ENCODE measurements at places on chromosomes 11 and 22.

DNA sequence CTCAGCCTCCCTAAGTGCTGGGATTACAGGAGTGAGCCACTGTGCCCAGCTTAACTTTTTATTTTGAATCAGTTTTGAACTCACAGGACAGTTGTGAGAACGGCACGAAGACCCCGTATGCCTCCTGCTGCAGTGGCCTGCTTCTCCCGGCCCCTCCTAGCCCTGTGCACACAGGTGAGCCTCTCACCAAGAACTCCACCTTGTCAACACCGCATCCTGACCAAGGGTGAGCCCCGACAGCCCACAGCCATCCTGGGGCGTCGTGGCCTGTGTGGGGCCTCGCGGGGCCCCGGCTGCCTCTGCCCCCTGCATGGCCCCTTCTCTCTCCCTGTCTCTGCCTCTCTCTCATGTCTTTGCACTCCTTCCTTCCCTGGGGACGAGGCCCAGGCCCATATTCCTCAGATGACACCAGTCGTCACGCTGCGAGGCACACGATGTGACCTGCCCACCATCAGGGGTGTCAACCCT is 38.8 kb downstream of the GNB1L start:
- no peak for DNase-seq

DNA sequence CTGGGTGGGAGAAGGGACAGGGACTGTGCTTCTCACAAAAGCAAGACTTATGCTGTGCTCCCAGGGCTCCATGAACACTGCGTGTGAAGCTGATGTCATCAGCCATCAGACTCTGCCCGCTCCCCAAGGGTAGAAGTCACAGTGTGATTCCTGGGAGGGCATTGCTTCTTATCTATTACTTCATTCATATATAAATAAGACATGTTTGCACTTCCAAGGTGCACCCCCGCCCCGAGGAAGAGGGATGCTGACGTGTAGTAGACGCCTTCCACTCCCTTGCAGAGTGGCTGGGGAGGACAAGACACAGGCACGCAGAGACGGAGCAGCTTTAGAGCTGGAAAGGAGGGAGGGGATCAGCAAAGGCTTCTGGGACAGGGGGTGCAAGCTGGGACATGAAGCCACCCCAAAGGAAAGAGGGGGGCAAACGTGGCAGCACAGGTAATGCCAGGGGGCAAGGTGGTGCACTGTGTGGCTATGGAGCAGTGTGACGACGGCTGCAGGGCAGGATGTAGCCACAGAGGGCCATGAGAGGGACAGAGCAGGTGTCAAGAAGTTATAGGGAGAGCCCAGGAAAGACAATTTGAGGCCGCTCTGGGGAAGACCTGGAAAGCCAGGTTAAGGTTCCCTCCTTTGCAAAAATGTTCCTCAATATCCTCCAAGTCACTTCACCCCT is 558.5 kb downstream of the MN1 start:
- DNase-seq: no peak

DNA sequence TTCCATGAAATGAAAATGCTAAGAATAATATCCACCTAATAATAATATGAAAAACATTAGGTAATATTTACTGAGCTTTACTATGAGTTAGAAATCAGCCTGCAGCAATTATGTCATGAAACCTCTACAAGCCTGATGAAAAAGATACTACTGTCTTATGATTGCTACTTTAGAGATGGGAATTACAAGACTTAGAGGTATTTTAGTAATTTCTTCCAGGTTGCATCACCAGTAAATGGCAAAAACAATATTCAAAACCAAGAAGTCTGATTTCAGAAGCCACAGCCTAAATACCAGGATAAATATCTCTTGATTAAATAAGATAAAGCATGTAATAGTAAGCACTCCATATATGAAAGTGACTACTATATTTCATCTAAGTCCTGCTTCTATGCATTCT is 13.8 kb downstream of the OR5B21 start:
- no peak for DNase-seq

GRCh38 chr11:33867996-33868646 is 23.8 kb downstream of the LMO2 start:
- DNase-seq: no peak

- DNase-seq: no peak
Observed at GRCh38 chr22:23234409-23235161, 54.3 kb downstream of the BCR start.

DNA sequence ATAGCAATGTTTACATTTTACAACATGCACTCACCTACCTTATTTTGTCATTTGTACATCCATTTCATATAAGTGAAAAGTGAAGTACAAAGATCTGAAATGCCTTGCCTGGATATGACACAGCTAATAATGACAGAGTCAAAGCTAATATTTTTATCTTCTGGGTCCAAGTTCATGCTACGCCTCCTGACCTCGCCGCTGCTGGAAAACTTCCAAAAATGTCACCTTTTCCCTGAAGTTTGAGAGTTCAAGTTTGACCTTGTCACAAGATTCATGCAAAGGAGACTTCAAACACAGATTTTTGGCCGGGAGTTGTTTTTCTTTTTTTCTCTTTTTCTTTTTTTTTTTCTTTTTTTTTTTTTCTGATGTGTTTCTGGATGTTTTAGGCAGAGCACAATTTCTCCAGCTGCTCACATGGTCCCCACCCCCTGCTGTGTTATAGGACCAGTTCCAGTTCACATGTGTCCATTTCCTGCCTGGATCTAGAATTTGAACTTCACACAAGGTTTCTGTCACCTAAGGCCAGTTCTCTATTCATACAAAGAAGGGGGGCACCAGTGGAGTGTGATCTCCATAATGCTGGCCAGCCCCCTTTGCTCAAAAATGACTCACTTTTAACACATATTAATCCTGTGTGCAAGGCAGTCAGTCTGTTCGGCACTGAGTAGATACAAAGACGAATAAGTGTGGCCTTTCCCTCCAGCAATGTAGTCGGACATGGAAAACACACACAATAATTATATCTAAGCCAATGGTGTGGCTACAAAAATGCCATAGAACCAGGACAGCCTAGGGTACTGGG is 546.8 kb downstream of the BUD13 start:
- no peak for DNase-seq

Data from activated T-helper 1 cell treated with anti-CD3 and anti-CD28 coated beads, Interleukin-12 subunit alpha, Interleukin-12 subunit beta, Interleukin-2, Interleukin-4 antibody, amounts not matched to agents 30 ng/mL and 10 ng/mL and 1 ng/mL, durations not matched to agents 14 hours and 24 hours and 36 hours (primary cell).